ENCODE measurements at places on chromosomes 1 and 21.

DNA sequence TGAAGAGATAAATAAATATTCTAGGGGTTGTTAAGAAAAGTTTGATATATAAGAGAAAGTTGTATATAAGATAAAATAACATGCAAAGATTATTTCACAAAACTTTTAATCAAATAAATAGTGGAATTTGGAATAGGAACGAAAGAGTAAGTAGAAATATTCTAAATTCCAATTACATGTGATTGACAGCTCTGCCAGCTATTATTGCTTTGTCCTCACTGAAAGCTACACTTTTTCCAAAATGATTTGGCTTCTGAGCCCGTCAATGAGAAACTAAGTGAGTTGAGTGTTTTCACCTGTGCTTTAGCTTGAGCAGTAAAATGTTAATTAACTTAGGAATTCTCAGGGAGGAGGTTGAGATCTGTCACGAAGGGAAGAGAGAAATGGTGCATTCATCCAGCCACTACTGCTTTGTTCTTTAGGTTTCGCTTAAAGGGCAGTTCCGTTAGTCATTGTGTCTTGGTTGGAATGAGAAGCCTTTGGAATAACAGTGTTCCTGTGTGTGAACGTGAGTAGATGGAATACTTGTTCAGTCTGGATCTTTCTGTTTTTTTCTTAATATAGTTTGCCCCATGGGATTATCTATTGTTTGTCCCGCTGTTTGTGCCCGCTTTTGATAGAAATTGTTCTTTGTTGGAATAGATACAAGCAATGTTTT is 63.3 kb upstream of the CR1L start:
- no peak for DNase-seq

- DNase-seq: no peak
These were observed 1.3 kb downstream of the FOXJ3 start for GRCh38 chr1:42333662-42334239.

- DNase-seq: no peak
These were observed 107.7 kb downstream of the ITSN1 start for GRCh38 chr21:33750017-33750416.

- no peak for DNase-seq
These were observed 4.7 kb upstream of the DENND2D start for GRCh38 chr1:111204983-111205713.

- DNase-seq: no peak
These were observed 114.6 kb upstream of the MAGI3 start for GRCh38 chr1:113275691-113276090.

DNA sequence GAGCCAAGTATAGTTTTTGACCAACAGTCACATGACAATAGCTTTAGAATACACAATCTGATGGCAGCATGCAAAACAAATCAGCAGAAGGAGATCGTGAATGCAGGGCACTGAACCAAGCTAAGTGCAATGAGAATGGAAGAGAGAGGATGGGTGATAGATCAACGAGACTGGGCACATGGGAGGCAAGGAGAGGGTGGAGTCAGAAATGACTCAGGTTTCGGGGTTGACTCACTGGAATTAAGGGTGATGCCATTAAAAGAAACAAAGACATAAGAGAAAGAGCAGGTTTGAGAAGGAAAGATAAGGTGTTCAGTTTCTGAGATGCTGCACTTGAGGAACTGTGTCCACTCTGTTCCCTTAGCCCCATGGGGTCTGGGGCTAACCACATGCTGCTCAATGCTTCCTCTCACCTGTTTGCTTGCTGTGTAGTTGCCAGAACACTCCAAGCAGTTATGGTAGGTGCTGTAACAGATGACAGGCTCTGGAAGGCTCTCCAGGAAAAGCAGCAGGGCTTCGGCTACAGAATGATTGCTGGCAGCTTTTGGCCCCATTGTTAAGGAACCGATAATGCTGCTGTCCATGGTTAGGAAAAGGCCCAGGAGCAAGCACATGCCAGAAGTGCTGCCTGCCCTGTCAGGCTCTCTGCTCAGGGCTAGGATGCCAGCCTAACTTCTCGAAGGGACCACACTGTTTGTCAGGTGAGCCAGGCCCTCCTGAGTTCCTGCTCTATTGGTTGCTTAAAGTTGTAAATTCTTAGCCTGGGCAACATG is 6.1 kb upstream of the MTF1 start:
- DNase-seq: no peak

DNA sequence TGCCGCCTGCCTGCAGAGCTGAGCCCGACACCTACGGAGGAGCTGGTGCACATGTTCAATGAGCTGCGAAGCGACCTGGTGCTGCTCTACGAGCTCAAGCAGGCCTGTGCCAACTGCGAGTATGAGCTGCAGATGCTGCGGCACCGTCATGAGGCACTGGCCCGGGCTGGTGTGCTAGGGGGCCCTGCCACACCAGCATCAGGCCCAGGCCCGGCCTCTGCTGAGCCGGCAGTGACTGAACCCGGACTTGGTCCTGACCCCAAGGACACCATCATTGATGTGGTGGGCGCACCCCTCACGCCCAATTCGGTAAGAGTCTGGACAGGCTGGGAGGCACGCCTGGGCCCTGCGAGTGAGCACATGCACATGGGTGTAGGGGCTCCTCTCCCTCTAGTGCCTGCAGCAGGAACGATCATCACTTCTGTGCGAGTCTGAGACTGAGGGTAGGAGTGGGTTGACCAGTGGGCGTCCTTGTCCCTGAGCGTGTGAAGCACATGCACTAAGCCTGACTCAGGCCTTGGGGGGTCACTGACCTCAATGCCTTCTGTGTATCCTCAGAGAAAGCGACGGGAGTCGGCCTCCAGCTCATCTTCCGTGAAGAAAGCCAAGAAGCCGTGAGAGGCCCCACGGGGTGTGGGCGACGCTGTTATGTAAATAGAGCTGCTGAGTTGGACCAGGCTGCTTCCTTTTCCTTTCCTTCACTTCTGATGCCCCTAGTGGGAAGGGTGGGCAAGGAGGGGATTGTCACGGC is 6.9 kb downstream of the DMAP1 start:
- no peak for DNase-seq

All from CD4-positive, alpha-beta T cell treated with Interleukin-4 for 4 hours (primary cell).